ENCODE measurements at places on chromosomes 7 and 10.

GRCh38 chr10:70193391-70193844, 23.1 kb upstream of the SAR1A start:
- no peak for DNase-seq

DNA sequence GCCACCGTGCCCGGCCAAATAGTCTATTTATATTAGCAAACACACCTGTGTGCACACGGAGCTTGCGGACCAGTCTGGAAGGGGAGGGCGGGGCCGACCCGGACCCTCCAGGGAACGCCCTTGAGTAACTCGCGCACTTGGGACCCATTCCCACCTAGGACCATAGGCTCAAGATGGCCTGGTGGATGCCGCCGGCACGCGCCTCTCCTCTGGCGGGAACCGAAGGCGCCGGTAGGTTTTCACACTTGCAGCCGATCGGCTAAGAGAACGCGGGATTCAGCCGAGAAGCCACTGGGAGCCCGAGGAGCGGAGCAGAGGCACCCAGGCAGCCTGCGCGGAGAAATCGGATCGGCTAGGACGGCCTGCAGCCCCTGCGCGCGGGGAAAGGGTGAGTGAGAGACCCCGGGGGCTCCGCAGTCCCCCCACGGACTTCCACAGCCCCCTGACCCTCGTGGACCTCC, 18.9 kb downstream of the IFT22 start:
- DNase-seq, result no peak

- no peak for DNase-seq
Observed at GRCh38 chr10:44473146-44473545, 88.2 kb upstream of the CXCL12 start.

- DNase-seq, result no peak
Observed at GRCh38 chr10:43114743-43115611, 23.3 kb upstream of the CSGALNACT2 start.

- DNase-seq, result no peak
Observed at GRCh38 chr10:20405050-20405449, 492.1 kb downstream of the NEBL start.

- DNase-seq, result no peak
Observed at GRCh38 chr7:124570558-124570957, 195.0 kb downstream of the GPR37 start.

DNA sequence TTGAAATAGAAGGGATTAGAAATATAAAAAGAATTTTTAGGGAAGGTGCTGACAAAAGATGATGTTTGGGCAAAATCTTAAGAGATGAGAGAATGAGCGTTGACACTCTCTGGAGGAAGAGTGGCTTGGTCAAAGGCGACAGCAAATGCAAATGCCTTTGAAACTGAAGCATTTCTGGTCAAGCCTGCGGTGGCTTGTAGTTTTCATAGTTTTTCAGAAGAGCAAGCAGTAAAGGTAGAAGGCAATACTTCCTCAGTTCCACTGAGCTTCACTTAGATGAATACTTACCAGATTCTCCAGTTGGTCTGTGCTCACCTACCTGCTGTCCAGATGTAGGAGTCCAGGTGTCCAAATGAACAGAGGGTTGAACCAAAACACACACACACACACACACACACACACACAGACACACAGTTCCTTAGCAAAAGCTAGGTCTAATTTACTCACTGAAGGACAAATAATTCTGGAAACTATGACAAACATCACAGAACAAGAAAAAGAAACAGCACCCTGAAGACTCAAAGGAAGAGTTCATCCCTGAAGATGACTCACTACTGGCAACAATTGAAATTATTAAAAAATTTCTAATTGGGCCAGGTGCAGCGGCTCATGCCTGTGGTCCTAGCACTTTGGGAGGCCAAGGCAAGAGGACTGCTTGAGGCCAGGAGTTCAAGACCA, 12.1 kb upstream of the STK17A start:
- no peak for DNase-seq

DNA sequence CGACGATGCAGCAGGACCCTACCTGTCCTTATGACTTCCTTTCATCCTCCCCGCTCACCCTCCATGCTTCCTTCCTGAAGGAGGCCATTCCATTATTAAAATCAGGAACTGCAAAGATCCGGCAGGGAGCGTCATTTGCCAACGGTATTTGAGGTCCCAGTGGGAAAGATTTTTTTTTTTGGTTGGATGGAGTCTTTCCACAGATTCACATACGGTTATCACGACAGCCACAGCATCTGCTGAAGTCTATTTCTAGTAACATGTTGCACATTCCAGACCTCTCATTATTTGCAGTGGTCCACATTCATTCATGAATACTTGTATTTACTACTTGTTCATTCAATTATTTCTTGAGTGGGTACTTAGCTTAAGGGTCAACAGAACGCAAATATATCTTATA, 94.7 kb upstream of the LYZL2 start:
- DNase-seq, result no peak

- no peak for DNase-seq
Observed at GRCh38 chr7:134766779-134767519, 12.5 kb upstream of the CALD1 start.

DNA sequence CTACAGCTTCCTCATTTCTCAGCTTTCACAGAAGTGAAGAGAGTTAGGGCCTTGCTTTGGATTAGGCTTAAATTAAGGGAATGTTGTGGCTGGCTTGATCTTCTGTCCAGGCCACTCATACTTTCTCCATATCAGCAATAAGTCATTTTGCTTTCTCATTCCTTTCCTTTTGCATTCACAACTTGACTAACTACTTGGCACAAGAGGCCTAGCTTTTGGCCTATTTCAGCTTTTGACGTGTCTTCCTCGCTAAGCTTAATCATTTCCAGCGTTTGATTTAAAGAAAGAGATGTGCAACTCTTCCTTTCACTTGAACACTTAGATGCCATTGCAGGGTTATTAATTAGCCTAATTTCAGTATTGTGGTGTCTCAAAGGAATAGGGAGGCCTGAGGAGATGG, 712.0 kb downstream of the INHBA start:
- DNase-seq, result no peak

- no peak for DNase-seq
Observed at GRCh38 chr10:70672165-70673042, at the start of gene ADAMTS14. Gene ADAMTS14 (plus strand): TSS chr10:70672506. CDS start chr10:70672803, 297 bp downstream.

DNA sequence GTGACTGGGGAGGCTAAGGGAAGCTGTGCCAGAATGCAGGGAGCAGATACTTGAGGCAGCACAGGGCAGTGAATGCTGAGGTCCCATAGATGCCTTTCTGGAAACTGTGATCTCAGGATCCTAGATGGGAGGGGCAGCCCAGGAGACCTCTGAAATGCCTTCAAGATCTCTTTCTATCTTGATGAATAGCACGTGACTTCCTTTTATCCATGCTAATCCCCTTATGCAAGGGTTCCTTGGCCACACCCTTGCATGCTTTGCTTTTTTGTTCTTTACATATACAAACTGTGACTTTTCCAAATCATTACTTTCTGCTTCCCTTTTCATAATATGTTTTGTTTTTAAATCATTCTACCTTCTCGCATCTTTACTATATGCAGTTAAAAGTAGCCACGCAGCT, 14.7 kb downstream of the ATRNL1 start:
- DNase-seq, result no peak
